ENCODE measurements at places on chromosomes 2 and 18.

GRCh38 chr2:241615041-241615440 lies 21.9 kb downstream of the THAP4 start:
- DNase-seq: no peak

- no peak for DNase-seq
Observed at GRCh38 chr2:146624430-146625160, 1220.2 kb upstream of the ACVR2A start.

DNA sequence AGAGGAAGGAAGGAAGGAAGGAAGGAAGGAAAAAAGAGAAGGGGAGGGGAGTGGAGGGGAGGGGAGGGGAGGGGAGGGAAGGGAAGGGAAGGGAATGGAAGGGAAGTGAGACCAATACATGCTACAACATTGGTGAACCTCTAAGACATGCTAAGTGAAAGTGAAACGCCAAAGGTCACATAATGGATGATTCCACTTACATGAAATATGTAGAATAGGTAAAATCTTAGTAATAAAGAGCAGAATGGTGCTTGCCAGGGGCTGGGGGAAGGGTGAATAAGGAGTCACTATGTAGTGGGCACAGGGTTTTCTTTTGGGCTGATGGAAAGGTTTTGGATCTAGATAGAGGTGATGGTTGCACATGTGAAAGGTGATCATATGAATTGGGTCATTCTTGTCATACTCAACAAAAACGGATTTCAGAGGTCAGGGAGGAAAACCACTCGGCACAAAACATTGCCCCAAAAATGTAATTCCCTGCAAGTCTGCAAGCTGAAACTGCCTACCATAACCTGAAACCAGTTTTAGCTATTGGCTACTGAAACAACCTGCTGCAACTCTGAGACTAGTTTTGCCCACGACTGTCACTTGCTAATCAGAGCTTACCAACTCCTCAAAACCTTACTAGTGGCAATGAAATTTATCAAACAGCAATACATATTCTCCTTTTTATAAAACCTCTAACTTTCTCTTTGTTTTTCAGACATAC lies 59.2 kb downstream of the CCDC141 start:
- no peak for DNase-seq

- no peak for DNase-seq
Observed at GRCh38 chr2:7627583-7627982, 710.4 kb downstream of the RNF144A start.

- DNase-seq: no peak
Observed at GRCh38 chr2:84631985-84632384, 115.7 kb downstream of the DNAH6 start.

GRCh38 chr18:60732143-60732542 lies 359.6 kb upstream of the MC4R start:
- DNase-seq: no peak

DNA sequence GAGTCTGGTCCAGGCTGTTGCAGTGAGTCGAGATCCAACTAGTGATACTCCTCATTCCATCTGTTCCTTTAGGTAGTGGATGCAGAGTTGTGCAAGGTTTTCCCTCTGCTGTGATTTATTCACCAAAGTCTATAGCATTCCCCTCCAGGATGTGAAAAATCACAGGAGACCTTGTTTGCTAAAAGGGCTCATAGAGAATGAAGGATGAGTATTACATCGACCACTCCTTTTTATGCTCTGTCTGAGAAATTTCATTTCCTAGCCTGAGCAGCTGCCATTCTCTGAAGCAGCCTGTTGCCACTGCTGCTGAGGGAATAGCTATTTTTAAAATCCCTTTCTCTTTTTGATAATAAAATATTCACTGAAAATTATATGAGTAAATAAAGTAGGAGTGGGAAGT lies 134.1 kb upstream of the LRRTM1 start:
- no peak for DNase-seq

DNA sequence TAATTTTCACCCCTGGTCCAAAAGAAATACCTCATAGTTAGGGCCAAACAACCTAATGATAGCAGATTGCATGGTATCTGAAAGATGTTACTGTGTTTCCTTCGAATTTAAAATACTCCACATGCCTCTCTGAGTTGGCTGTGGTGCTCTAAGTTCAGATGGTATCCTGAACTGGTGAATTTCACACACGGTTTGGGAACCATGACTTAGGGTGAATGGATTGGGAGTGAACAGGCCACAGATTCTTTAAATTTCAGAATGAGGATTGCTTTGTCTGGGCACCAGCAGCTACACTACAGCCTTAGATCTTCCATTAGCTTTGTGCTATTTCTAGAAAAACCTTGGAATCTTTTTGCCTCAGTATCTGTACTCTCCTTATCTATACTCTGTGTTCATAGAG lies 6.2 kb downstream of the GMCL1 start:
- no peak for DNase-seq

GRCh38 chr18:22439447-22439846 lies 21.7 kb upstream of the CTAGE1 start:
- DNase-seq: no peak

DNA sequence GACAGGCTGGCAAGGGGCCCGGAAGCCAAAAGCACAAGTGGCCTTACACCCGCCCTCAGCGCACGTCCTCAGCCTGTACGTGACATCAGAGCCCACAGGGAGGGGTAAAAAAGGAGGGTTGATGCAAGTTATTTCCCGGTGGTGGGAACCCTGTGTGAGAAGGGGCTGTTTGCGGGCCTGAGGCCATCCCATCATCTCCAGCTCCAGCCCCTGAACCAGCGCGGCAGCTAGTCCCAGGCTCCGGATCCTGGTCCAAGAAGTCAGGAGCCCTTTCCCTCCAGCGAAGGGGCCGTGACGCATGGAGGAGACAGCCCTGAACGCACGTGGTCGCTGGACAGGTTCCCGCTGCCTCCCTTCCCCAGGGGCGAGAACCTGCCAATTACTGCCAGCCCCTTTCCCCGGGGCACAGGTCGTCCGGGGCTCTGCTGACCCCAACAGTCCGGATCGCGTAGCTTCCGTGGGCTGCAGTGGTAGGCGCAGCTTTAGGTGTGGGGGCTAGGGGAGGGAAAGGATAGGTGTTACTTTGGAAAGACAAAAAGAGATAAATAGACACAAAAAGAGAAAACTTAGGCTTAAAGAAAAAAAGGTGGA lies 1.3 kb upstream of the LRP2 start:
- no peak for DNase-seq

- no peak for DNase-seq
Observed at GRCh38 chr18:62280786-62281185, 44.3 kb upstream of the TNFRSF11A start.

GRCh38 chr2:109135359-109136197 lies 6.6 kb downstream of the SH3RF3 start:
- no peak for DNase-seq

DNA sequence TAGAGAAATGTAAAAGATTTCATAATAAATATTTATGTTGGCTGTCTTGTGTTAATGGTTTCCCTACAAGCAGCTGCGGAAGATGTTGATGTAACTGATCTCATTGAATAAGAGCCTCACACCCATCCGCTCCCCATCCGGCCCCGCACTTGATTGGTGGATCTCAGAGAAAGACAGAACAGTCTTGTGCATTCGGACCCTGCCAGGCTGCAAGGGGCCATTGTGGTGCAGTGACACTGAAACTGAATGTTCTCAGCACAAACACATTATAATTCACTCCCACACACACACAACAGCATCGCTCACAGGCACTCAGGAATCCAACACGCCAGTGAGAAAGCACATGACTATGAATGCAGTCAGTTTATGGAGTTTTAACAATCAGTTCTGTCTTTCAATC lies 47.8 kb downstream of the PRELID3A start:
- no peak for DNase-seq

GRCh38 chr2:145985517-145985916 lies 1465.6 kb upstream of the ZEB2 start:
- DNase-seq: no peak

DNA sequence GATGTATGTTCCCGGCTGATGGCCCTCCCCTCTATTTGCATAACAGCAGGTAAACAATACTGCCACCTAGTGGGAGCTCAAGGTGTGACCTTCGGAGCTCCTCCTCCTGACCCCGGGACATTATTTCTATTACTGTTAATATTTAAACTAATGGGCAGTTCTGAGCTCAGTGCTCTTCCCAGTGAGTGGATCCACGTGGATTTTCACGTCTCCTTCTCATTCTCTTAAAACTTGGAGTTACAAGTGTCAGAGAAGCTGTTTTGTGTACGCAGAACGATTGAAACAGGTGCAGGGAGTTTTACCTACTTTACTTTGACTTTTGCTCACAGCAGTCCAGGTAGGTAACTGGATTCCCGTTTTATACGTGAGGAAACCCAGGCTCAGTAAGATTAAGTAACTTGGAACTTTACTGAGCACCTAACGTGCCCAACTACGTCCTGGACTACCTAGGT lies 127.3 kb downstream of the PRKCE start:
- peak; percentile 40 for DNase-seq

DNA sequence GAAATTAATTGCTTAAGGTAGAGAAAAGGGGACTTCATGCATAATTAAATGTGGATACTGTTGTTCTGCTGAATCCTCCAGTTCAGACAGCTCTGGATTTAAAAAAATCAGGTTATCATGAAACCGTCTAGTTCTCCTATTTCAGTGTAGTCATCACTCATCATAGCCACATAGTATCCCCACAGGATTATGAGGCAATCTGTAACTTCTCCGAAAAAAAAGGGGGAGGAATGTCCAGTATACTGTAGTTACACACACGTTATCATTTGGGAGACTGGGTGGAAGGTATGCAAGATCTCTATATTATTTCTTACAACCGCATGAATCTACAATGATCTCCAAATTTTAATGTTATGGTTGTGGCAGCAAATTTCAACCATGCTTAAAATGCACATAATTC lies 114.0 kb downstream of the HIBCH start:
- no peak for DNase-seq

- DNase-seq: no peak
Observed at GRCh38 chr2:230885463-230886130, 20.9 kb downstream of the ITM2C start.

DNA sequence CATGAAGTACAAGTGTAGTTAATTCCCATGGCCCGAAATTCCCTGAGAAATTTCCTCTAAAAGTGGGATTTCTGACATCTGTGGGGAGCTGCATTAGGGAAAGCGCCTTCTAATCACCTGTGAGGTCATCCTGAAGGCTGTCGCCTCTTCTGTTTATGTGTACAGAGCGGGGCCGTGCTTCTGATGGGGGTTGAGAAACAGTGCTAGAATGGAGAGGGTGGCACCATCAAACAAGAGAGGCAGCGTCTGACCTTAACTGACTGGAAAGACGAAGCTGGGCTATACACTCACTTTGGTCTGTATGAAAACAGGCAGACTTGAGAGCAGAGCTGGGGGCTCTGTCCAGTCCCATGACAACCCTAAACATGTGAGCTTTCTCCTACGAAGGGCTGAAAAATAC lies 44.2 kb upstream of the DNMT3A start:
- DNase-seq: no peak

DNA sequence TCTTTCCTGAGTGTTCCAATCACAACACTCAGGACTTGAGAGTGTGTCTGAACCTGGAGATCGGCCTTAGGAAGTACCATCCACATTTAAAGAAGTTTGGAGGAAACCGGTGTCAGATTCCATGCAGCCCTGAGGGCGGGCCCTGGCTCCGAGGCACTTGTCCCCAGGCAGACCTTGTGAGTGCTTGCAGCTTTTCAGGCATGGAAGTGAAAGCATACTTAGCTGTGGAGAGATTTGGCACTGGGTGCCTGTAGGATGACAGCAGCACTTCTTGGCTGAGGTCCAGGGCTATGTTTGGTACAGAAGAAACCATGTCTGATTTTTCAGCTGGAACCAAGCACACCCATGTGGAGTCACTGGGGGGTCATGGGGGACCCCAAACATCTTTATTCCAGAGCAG lies 230.8 kb downstream of the SEPTIN10 start:
- DNase-seq: no peak

GRCh38 chr2:104938231-104938941 lies 84.5 kb downstream of the POU3F3 start:
- DNase-seq: no peak

DNA sequence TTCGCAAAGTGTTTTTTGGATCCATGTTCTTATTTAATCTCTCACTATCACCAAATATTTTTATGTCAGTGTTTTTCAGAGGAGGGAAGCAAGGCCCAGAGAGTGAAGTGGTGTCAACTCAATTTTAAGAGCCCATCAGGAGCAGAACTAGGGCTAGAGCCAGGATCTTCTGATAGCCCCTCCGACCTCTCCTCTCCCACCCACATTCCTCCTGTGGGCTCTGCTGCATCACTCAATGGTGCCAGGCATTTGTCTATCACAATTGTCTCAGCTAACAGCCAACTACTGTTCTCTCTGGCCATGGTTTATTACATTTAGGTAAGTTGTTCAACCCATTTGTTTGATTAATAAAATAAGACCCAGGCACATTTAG lies 68.6 kb downstream of the MAPK4 start:
- no peak for DNase-seq

- DNase-seq: no peak
Observed at GRCh38 chr2:112831513-112831845, 5.1 kb downstream of the IL1B start.

DNA sequence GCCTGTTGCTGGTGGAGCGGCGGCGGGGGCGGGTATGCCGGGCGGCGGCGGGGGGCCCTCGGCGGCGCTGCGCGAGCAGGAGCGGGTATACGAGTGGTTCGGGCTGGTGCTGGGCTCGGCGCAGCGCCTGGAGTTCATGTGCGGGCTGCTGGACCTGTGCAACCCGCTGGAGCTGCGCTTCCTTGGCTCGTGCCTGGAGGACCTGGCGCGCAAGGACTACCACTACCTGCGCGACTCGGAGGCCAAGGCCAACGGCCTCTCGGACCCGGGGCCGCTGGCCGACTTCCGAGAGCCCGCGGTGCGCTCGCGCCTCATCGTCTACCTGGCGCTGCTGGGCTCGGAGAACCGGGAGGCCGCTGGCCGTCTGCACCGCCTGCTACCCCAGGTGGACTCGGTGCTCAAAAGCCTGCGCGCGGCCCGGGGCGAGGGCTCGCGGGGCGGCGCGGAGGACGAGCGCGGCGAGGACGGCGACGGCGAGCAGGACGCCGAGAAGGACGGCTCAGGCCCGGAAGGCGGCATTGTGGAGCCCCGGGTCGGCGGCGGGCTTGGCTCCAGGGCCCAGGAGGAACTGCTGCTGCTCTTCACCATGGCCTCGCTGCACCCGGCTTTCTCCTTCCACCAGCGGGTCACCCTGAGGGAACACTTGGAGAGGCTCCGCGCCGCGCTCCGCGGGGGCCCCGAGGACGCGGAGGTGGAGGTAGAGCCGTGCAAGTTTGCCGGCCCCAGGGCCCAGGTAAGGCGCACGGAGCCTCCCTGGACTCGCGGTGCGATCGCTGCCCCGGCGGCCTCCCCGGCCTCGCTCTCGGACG lies 1.0 kb downstream of the ZCCHC2 start:
- DNase-seq: no peak

DNA sequence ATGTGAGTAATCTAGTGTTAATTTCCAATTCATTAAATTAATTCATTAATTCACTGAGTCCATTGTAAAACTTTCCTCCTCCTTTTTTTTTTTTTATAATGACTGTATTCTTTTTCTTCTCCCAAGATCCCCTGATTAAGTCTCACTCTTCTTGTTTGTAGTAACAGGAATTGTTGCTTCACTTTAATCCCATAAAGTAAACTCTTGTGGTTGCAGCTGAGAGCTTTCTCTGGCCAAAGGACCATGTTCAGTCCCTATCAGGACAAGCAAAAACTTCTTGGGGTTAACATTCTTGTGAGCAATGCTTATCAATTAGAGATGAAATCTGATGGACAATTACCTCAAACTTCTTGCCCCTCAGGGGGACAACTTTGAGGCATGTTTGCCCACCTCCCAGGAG lies 400.2 kb upstream of the SPHKAP start:
- DNase-seq: no peak
